Stimulated activated CD8-positive, alpha-beta memory T cell treated with anti-CD3 and anti-CD28 coated beads, Interleukin-2, amount 100 ng/mL, for 1 hour (primary cell): ENCODE measurements at places on chromosomes 3 and 15.

GRCh38 chr3:123656274-123656673 is 71.4 kb upstream of the HACD2 start:
- no peak for DNase-seq

- DNase-seq = no peak
These were observed 44.5 kb downstream of the RGMA start for GRCh38 chr15:93044301-93045190.

- no peak for DNase-seq
These were observed 22.5 kb upstream of the VPS8 start for GRCh38 chr3:184789314-184789998.

- DNase-seq = no peak
These were observed 364.0 kb downstream of the CACNA2D3 start for GRCh38 chr3:54486317-54486716.

GRCh38 chr3:10285272-10286132 is 7.2 kb downstream of the GHRL start:
- DNase-seq = no peak

- no peak for DNase-seq
These were observed 570 bp downstream of the SACM1L start for GRCh38 chr3:45689787-45690145.

DNA sequence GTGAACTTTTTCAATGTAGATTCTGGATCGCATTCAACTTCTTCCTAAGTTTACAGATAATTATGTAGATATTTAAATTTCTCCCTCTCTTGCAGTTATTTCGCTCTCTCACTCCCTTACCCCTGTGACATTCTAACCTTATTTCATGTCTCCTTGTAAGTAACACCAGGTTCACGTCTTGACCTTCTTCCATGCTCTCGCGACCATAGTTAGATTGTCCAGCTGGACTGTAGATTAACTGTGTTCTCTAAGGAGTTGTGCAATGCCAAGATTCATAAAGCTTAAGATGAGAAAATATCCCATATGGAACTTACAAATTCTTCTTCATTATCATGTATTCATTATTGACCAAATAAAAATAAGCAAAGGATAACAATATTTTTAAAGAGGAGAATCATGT is 430.5 kb downstream of the GABRG3 start:
- DNase-seq = no peak

DNA sequence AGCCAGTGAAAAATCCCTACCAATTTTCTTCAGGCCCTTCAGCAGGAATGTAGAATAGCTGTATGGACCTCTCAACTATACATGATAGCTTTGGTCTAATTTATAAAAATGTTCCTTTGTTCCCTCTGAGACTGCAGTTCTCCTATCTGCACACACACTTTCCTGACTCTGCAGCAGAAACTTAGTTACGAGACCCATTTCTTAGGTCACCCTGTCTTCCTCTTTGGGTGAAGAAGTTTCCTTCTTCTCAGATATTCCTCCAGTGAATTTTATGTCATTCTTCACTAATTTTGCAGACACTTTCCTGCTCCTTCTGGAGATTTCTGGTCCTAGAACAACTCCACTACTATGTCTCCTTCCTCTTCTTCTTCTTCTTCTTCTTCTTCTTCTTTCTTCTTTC is 42.6 kb downstream of the CD200R1L start:
- no peak for DNase-seq

GRCh38 chr3:177431525-177432176 is 234.4 kb upstream of the TBL1XR1 start:
- DNase-seq = no peak

DNA sequence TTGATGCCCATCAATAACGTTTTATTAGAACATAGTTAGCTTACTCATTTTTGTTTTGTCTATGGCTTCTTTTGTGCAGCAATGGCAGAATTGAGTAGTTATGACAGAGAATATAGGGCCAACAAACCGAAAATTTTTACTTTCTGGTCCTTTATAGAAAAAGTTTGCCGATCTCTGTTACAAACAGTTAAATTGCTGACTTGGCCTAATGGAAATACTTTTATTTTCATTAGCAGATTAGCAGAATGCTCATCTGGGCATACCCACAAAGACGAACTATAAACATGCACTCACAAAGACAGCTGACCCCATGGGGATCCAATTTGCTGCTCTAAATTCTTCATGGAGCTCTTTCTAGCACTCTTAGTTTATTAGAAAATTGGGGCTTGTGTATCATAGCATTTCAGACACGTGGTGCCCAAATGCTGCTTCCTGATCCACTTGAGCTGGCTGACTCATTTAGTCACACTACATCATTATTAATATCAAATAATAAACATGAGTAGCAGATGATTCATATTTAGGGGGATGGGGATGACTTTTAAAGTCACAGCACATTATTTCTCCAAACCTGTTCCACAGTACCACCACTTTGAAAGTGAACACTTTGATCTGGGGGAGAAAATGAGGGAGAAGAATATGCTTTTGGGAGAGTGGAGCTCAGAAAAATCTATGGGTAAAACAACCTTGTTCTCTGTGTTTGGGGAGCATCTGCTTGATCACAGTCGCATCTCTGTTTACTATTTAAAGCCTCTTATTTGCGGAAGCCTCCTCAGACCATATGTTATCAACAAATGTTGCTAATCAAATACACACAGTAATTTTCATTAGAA is 228.1 kb upstream of the FEZF2 start:
- DNase-seq = no peak

DNA sequence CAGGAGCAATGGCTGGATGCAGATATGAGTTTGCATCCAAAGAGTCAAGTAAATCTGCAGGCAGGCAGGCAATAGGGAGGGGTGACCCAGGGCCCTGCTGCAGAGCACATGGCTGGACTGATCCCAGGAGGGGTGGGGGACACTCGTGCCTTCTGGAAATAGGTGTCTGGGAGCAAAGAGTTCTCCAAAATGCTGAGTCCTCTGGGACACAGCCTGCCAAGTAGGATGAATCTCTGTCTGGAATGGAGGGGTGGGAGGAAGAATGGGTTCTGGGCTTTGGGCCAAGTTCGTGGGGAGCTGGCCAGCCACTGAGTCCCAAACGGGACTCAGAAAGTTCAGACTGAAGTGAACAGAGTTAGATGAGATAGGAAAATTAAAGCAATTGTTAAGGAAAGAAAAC is 214.5 kb downstream of the MTHFS start:
- no peak for DNase-seq

DNA sequence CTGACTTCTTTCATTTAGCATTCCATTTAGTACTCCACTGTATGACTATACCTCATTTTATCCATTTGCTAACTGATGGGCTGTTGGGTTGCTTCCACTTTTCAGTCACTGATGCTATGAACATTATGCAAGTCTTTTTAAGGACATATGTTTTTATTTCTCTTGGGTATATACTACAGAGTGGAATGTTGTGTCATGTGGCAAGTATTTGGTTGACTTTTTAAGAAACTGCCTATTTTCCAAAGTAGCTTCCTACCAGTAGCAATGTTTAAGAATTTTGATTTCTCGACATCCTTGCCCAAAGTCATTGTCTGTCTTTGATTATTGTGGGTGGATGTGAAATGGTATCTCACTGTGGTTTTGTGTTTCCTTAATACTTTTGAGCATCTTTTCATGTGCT is 110.1 kb upstream of the TPM1 start:
- no peak for DNase-seq

- DNase-seq = peak; percentile 74
These were observed 12.4 kb upstream of the RAB11A start for GRCh38 chr15:65856821-65857455.

- DNase-seq = no peak
These were observed 22.9 kb downstream of the PDIA5 start for GRCh38 chr3:123089611-123090331.

GRCh38 chr3:142239421-142239820 is 14.0 kb upstream of the GK5 start:
- no peak for DNase-seq

- no peak for DNase-seq
These were observed 519.1 kb downstream of the FOXP1 start for GRCh38 chr3:71064291-71064955.

DNA sequence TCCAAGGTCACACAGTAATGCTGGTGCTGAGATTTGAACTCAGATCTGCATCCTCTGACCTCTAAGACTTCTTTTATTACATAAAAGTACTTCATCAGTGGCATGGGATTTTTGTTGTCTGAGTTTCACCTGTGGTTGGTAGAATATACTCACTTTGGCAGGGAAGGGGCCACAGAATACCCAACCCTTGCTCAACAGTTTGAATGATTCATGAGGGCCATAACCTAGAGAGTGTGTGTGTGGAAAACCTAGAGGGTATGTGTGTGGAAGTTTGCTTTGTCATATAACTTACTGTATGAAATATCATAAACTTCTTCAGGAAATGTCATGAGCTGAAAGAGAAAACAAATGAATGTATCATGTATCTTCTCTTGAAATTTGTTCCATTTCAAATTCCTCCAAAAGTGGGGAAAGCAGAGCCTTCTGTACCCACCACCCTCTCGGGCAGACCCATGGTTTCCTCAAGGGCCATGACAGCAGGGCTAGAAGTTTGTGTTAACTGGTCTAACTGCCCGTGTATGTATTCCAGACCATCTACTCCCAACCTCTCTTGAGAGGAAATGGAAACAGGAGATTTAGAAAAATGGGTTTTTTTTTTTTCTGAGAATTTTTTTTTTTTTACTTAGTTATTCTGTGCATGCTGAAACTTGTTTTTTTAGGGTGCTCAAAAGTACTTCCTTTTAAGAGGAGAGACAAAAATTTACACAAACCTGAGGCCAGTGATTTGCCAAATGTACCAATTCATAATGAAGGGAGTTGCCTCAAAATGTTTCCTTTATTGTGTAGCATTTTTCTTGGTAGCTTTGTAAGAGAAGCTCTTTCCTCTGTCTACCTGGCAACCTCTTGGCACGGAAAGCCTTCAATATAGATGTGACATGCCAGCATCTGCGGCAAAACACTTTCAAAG is 127.0 kb downstream of the TPRG1 start:
- DNase-seq = no peak

GRCh38 chr3:195403841-195404408 is 38.9 kb downstream of the ACAP2 start:
- no peak for DNase-seq

- no peak for DNase-seq
These were observed 39.7 kb upstream of the PLOD2 start for GRCh38 chr3:146200461-146201220.

GRCh38 chr3:122100083-122100482 is 44.9 kb downstream of the CD86 start:
- no peak for DNase-seq

- no peak for DNase-seq
These were observed 2.4 kb downstream of the UCN2 start for GRCh38 chr3:48561045-48561736.
